ENCODE measurements at places on chromosomes 12 and 14.

DNA sequence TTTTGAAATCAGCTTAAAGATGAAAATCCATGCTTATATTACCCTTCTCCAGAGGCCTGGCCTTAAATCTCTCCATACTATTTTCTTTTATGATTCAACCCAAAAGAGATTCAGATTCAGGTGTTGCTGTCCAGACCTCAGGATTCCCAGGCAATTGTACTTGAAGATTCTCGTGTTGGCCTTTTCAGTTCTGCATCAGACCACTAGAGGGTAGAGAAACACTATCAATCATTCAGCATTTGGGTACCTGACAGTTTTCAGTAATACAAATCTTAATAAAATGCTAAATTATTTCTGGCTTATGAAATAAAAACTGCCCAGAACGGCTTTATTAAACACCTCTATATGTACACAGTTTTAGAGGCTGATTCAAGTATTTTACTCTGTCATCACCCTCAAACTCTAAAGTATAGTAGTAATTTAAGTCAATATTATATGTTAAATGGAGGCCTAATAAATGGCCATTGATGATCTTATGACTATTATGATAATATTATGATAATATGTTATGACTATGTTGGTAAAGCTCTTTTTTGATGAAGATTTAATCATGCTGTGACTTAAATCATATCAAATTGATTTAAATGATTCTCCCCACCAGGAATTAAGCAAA lies 301.1 kb downstream of the DUSP6 start:
- DNase-seq = no peak

DNA sequence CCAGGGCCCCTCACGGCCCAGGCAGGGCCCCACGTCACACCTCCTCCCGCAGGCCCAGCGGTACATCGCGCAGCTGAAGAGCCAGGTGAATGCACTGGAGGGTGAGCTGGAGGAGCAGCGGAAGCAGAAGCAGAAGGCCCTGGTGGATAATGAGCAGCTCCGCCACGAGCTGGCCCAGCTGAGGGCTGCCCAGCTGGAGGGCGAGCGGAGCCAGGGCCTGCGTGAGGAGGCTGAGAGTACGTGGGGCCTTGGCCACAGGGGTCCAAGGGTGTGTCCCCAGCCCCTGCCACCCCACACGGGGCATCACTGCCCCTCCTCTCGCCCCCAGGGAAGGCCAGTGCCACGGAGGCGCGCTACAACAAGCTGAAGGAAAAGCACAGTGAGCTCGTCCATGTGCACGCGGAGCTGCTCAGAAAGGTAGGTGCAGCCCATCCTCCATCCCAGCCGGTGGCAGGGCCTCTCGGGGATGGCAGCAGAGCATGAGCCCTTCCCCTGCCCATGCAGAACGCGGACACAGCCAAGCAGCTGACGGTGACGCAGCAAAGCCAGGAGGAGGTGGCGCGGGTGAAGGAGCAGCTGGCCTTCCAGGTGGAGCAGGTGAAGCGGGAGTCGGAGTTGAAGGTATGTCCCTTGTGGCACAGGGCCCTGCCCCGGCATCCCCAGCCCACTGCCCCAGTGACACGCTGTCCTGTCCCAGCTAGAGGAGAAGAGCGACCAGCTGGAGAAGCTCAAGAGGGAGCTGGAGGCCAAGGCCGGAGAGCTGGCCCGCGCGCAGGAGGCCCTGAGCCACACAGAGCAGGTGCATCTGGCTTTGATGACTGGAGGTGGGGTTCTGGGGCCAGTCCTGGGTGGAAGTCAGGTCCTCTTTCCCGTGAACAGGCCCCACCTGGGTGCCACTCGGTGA lies 20.9 kb downstream of the HIP1R start:
- DNase-seq = no peak

GRCh38 chr14:69518289-69519101 lies 34.0 kb downstream of the PLEKHD1 start:
- no peak for DNase-seq

DNA sequence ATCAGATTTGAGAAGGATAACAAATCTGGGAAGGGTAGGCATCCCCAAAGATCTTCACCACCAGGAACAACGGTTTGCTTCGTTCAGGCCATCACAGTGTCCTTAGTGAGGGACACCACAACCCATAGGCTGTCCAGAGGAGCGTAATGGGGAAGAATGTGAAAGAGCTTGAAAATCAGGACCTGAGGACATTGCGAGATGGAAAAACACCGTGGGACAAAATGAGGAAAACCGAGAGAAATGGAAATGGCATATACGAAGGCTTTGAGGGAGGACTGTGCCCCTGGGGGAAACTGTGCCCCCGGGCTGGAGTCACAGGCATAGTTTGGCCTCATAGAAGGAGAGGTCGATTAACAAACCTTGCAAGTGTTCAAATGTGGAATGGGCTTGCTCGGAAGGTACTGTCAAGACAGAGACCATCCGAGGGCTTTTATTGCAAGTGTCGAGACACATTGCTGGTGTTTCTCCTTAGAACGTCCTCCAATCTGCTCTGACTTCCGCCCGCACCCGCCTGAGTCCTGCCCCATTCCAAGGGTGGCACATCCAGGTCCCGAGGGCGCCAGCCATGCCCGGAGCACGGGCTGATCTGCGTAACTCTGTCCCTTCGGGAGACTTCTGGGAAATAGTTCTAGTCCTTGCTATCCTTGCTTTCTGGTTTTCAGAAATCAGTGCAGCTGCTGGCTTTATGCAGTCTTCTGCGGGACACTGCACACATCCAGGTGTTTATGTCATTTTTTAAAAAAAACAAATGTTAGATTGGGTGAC lies 885 bp upstream of the PALS1 start:
- peak; percentile 17 for DNase-seq

GRCh38 chr12:90652280-90652679 lies 302.7 kb downstream of the CCER1 start:
- no peak for DNase-seq

DNA sequence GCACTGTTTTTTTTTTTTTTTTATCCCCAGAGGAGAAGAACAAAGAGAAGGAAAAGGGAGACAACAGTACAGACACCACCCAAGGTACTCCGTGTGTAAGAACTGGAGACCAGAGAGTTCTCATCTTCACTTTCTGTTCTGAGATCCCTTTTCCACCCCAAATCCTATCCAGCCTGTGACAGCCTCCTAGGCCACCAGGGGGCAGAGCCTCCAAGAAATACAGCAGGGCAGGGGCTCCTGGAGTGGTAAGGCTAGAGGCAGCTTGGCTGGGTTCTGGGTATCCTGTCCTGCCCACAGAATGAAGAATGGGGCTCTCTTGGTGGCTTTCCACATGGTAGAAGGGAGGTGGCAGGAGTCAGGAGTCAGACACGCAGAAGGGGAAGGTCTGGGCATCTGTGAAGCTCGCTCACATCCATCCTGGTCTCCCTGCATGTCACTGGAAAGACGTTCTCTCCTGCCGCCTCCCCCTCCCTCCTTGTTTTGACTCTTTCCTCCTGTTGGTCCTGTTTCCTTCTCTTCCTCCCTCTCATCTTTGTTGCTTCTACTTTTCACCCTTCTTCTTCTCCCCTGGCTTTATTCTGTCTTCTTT lies 12.0 kb downstream of the CLSTN3 start:
- peak; percentile 44 for DNase-seq

DNA sequence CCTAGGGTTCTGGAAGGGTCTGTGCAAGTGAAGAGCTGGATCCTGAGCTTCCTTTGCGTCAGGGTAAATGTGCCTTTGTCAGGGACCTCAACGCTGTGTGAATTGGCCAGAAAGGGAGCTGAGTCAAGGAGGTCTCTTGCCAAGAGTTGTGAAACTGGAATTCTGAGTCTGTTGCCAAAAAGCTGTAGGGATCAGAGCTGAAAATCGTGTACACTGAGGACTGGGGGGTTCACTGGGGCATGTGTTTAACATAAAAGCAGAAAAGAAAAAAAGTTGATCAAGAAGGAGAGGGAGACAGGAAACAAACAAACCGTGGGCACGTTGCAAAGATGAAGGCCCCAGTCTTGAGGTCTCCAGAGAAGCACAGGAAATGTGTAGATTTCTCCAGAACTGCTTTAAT lies 1081.5 kb downstream of the VRK1 start:
- DNase-seq = no peak

- no peak for DNase-seq
Measured at GRCh38 chr12:4444031-4444430, 1.6 kb downstream of the FGF6 start.

GRCh38 chr12:118190266-118190665 lies 54.3 kb downstream of the PEBP1 start:
- no peak for DNase-seq

DNA sequence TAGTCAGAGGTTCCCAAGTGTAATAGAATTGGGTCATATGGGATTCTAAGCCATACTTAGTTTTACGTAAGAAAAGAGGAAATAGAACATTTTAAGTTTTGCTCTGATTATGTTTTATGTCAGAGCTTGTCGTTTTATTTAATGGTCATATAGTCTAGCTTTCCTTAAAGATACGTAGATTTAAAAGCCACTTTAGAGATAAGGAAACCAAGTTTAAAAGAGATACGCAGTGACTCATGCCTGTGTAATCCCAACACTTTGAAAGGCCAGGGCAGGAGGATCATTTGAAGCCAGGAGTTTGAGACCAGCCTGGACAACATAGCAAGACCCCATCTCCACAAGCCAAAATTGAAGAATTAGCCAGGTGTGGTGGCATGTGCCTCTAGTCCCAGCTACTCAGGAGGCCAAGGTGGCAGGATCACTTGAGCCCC lies 19.5 kb downstream of the MAPK1IP1L start:
- no peak for DNase-seq

DNA sequence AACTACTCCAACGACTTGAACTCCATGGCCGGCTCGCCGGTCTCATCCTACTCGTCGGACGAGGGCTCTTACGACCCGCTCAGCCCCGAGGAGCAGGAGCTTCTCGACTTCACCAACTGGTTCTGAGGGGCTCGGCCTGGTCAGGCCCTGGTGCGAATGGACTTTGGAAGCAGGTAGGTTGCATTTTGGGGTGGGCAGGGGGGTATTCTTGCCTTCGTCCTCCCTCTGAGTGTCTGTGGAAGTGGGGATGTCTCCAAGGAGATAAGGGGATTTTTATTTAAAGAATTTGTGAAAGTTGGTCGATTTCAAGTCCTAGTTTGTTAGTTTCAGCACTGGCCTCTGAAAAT lies 1.3 kb downstream of the ASCL1 start:
- DNase-seq = no peak

DNA sequence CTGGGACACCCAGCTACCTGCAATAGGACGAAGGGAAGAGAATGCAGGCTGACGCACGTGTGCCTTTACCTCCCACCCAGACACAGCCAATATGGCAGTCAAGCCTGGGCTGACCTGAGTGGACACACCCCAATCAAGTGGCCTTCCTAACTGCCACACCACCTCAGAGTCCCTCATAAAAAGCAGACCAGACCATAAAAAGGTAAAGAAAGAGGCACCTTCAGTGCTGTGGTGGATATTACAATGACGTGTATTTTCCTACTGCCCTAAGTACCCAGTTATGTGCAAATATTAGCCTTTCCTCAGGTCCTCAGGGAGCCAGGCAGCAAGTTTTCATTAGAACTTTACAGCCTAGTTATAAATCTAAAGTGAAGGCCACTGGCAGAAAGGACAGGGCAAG lies 75.8 kb downstream of the KCNK10 start:
- DNase-seq = no peak

GRCh38 chr12:43222796-43223195 lies 329.2 kb downstream of the ADAMTS20 start:
- DNase-seq = no peak

DNA sequence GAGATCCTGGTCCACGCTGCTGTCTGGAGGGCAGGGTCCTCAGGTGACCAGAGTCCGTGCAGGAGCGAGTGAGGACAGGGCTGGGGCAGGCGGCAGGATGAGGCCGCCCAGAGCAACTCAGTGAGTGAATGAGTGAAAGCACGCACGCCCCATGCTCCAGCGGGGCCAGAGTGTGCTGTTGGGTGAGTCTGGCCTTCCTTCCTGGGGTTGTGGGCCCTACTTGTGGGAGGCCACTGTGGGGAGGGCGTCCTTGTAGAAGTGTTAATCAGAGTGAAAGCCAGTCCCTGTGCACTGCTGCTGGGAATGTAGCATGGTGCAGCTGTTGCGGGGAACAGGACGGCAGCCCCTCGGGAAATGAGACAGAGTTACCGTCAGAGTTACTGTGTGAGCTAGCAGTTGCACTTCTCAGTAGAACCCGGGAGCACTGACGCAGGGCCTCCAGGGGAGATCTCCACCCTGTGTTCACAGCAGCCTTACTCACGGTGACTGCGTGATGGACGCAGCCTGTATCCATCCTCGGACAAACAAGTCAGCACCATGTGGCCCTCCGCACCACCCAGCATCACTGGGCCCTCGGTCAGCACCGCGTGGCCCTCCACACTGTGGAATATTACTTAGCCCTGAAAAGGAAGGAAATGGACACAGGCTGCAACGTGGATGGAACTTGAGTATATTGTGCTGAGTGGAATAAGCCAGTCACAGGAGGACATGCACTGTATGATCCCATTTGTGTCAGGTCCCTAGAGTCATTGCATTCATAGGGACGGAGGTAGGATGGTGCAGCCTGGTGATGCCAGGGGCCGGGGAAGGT lies 22.1 kb downstream of the PACS2 start:
- no peak for DNase-seq

DNA sequence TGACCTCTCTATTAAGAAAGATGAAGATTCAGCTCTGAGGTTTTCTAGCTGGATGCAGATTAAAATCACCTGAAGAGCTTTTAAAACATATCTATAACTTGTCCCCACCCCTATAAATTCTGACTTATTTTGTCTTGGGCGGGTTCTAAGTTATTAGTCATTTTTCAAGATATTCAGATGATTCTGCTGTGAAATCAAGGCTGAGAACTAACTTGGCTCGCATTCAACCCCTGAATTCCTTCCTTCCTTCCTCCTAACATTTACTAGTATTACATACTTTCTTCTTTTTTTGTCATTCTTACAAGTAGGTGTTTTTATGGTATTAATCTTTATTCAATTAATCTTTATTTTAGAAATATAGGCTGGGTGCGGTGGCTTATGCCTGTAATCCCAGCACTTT lies 55.4 kb downstream of the SSPN start:
- no peak for DNase-seq

GRCh38 chr12:104519190-104520019 lies 62.7 kb downstream of the CHST11 start:
- DNase-seq = no peak

DNA sequence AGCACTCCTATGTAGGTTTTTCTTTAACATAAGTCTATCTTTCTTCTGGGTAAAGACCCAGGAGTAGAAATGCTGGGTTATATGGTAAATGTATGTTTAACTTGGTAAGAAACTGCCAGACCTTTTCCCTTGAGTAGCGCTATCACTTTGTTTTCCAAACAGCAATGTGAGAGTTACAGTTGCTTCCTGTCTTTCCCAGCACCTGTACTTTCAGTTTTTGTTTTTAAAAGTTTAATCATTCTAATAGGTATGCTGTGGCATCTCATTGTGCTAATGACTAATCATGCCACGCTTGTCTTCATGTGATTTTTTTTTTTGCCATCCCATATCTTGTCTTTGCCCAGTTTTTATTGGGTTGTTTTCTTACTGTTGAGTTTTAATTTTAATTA lies 28.1 kb downstream of the GIT2 start:
- no peak for DNase-seq

DNA sequence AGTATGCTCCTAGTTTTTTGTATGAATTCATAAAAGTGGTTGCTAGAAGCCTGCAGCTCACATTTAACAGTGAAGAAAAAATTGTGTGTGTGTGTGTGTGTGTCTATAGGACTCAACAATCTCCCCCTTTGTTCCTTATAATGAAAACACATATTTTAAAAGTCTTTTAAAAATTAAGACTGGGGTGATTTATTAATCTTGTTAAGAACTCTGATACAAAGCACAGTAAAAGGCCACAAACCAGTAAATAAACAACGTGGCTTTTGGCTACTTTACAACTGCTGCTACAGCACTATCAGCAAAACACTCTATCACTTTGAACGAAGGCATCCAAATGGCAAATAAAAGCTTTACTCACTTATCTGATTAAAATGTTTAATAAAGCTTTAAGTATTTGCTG lies 594 bp upstream of the VCPKMT start:
- DNase-seq = no peak

GRCh38 chr14:41385797-41386196 lies 220.9 kb upstream of the LRFN5 start:
- DNase-seq = no peak

Data from activated T-cell treated with anti-CD3 and anti-CD28 coated beads for 48 hours (primary cell).